ENCODE measurements at places on chromosomes 7 and 10. TPM values are rescaled to one million over a fixed set of nuclear protein-coding genes. Genes with fewer than 3 reads are reported as not detected.

- DNase-seq, result no peak
These were observed 5.4 kb downstream of the MYOF start for GRCh38 chr10:93476756-93477155.

DNA sequence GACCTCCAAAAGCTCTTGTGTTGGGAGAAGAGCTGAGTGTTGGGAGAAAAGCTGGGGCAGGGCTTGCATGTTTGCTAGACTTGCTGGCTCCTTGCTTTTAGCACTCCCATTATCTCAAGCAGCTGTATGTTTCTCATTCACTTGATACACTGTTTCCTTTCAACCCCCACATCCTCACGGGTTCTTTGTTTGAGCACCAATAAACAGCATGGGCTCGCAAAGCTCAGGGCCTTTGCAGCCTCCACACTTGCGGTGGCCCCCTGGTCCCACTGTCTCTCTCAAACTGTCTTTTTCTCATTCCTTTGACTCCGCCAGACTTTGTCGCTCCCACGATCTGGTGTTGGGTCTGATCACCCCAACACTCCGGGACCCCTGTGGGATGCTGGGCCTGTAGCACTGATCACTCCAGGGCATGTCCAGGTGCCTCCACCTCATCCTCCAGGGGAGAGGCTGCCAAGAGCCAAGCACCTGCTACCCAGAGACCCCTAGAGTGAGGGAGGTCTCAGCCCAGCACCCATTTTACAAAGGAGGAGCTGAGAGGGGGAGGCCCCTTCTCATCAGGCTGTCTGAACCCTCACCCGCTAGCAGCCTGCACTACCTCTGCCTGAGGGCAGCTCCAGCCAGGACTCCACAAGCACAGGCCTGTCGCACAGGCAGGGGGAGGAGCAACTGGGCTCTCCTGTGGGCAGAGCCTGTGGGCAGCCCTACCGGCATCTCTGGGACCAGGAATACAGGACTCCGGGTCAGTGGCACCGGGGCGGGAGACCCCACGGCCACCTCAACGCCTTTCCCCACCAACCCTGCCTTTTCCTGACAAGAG lies 49.1 kb upstream of the MSMB start:
- DNase-seq, result no peak

- DNase-seq, result no peak
These were observed 226.5 kb downstream of the NEBL start for GRCh38 chr10:20670579-20670978.

- no peak for DNase-seq
These were observed 66.7 kb upstream of the FAM20C start for GRCh38 chr7:125661-126060.

DNA sequence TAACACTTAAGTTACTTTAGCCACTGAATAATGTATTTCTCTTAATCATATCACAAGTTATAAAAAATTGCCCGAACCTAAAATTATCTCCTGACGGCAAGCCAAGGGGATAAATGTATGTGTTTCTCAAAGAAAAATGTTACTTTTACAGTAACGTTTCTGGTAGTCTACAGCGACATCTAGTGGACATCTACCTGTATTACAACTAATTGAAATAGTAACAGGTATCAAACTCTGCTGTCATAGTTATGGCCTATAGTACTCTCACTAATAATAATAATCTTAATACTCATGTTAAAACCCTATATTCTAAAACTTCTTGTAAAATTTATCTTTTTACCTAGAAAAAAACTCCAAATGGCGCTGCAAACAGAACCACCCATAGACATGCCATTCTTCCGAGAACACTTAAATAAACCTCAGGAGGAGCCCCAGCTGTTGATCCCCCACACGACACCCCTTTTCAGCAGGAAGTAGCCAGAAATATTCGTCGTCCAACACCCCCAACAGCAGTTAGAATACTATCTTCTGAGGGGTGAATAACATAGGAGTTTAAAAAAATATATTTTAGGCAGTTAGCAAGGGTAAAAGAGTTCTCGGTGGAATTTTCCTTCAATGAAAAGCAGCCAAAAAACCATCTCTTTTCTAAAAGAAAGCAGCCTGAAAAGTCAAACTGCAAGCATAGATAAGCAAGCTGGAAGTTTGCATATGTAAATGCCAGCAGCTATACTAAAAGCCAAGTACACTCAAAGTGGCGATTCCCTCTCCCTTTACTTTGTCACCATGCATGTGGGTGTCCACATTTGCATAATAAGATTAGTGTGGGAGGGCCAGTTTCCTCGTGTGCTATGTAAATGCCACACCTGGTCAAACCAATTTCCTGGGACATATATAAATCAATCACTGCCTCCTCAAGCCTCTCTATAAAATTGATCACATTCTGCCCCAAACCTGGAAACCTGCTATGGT lies 40.5 kb upstream of the ZNF107 start:
- no peak for DNase-seq

DNA sequence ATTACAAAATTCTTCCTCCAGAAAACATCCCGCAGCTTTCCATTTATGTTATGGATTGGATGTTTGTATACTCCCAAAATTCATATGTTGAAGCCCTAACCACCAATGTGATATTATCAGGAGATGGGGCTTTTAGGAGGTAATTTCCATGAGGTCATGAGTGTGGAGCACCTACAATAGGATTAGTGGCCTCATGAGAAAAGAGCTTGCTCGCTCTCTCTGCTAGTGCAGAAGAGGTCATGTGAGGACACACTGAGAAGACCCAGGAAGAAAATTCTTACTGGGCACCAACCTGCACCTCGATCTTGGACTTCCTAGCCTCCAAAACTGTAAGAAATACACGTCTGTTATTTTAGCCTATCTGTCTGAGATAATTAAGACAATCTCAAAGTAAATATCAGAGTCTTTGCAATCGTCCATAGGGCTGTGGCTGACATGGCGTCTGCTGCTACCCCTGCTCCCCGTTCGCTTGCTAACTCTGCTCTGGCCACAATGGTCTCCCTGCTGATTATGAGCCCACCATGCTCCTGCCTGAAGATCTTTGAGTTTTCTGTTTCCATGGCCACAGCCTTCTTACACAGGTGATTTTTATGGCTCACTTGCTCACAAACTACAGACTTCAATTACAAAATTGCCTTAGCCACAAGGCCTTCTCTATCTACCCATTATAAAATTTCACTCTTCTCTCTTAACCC lies 333.3 kb downstream of the CACNA2D1 start:
- DNase-seq, result no peak

GRCh38 chr7:35749556-35749955 lies 51.3 kb upstream of the SEPTIN7 start:
- DNase-seq, result no peak

ANXA8L1 gene
- total RNA-seq, result not detected

NUTM2D gene
- 2.7 TPM for total RNA-seq

IL2RA gene
- 1,224 TPM for total RNA-seq

VWC2 gene
- total RNA-seq, result not detected
